ENCODE measurements at places on chromosomes 12 and 14.

DNA sequence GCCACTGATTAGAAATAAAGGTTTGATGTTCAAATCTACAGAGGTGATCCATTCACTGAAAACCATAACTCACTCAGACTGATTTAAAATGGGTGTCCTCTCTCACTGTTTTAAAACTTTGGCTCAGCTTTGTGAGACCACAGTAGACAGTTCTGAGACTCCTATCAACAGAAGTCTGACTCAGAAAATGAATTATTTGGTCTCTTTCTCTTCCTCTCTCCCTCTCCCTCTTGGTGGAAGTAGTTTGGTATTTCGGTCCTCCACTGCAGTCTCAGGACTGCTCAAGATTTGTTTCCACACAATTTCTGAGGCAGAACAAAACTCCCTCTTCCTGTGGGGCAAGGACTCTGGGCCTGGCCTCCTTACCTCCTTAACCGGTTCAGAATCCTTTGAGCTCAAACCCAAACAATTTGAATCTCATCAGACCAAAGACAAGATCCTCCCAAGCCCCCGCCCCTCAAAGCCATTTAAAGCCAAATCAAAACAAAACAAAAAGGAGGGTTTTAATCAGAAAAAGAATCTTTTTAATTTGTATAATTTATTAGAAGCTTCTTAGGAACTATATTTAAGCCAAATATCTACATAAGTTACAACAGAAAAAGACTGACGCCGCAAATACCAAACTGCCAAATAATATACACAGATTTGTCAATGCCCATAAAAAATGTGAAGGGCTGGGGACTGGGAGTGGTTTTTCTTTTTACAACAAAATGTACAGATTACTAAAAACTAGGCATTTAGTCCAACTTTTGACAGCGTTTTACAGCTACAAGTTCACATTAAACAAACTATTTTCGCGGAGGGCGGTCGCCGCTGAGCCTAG, 3.9 kb downstream of the NKX2-1 start:
- DNase-seq = no peak

- no peak for DNase-seq
These were observed 36.6 kb downstream of the DHX37 start for GRCh38 chr12:124952295-124952694.

GRCh38 chr14:52251724-52252123, 15.8 kb upstream of the PTGDR start:
- DNase-seq = no peak

- no peak for DNase-seq
These were observed 38.1 kb downstream of the GCH1 start for GRCh38 chr14:54864526-54864925.

GRCh38 chr12:95836185-95836609, 22.6 kb upstream of the SNRPF start:
- DNase-seq = no peak

- no peak for DNase-seq
These were observed 87.0 kb downstream of the SRRM4 start for GRCh38 chr12:119068129-119068856.

- no peak for DNase-seq
These were observed 795.3 kb downstream of the VRK1 start for GRCh38 chr14:97592341-97592980.

- DNase-seq = no peak
These were observed 47.4 kb upstream of the C14orf180 start for GRCh38 chr14:104532191-104532555.

DNA sequence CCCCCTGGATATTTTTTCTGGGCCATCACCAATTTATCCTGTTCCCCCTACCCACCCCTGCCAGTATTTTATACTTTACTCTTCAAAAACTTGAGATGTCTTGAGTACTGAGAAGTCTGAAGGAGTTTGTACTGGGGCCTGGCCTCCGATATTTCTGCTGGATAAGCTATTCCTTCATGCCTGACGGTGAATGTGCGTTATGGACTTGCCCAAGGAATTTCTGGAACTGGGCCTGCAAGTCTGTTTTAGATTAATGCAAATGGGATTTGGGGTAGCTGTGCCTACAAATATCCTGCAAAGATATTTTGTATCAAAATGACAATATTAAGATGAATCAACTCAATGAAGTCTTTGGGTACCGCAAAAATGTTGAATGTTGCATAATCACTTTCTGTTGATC, at the start of gene PTCSC3:
Gene PTCSC3, minus strand, starts transcription at position 199 of the 400 bp plus-strand sequence.
- no peak for DNase-seq

- no peak for DNase-seq
These were observed 7.3 kb downstream of the AKT1 start for GRCh38 chr14:104788161-104788818.
